ENCODE measurements at places on chromosomes 16 and 17.

GRCh38 chr16:13150181-13150885 lies 248.9 kb downstream of the SHISA9 start:
- DNase-seq, result no peak

DNA sequence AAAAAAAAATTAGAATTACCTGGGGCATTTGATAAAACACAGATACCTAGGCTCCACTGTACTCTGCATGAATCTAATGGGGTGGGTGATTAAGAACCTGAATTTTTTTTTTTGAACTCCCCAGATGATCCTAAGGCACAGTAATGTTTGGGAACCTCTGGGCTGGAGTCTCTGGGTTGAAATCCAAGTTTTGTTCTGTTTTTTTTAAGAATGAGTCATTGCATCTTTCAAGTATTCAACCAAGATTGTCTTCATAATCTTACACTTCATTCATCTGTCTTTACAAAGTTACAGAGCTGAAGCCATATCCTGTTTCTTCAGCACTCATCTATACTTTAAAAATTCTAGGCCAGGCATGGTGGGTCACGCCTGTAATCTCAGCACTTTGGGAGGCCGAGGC lies 52.6 kb downstream of the PIGL start:
- no peak for DNase-seq

DNA sequence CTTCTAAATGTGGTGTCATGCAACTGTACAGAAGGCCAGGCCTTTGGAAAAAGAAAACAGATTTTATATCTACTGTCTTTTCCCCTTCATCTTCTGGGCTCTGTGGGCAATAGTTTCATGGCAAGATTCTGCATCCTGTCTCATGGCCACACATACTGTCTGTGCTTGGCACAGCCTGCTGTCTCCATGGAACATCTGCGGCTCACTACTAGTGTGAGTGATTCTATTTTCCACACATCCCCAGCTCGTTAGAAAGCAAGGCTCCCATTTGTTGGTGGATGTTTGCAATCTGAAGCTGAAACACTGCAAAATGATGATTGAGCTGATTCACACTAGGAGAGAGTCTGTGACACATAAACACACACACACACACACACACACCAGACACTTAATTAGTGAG lies 32.4 kb downstream of the CACNG3 start:
- DNase-seq, result no peak

GRCh38 chr17:70295731-70296130 lies 126.4 kb downstream of the KCNJ2 start:
- DNase-seq, result no peak

DNA sequence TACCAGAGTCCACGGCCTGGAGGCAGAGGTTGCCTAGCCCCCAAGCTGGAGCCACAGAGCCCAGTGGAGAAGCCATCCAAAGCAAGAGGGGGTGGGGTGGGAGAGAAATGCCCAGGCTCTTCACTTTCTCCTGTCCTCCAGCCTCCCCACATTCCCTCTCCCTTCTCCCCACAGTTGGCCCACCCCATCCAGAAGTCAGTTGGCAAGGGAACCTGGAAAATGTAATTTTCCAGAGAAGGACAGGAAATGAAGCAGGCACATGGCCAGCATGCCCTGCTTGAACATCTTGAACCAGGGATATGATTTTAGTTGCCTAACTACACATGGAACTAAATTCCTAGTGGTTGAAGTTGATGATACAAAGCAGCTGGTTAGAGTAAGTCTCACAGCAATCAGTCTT lies 73.3 kb upstream of the IRX6 start:
- no peak for DNase-seq

DNA sequence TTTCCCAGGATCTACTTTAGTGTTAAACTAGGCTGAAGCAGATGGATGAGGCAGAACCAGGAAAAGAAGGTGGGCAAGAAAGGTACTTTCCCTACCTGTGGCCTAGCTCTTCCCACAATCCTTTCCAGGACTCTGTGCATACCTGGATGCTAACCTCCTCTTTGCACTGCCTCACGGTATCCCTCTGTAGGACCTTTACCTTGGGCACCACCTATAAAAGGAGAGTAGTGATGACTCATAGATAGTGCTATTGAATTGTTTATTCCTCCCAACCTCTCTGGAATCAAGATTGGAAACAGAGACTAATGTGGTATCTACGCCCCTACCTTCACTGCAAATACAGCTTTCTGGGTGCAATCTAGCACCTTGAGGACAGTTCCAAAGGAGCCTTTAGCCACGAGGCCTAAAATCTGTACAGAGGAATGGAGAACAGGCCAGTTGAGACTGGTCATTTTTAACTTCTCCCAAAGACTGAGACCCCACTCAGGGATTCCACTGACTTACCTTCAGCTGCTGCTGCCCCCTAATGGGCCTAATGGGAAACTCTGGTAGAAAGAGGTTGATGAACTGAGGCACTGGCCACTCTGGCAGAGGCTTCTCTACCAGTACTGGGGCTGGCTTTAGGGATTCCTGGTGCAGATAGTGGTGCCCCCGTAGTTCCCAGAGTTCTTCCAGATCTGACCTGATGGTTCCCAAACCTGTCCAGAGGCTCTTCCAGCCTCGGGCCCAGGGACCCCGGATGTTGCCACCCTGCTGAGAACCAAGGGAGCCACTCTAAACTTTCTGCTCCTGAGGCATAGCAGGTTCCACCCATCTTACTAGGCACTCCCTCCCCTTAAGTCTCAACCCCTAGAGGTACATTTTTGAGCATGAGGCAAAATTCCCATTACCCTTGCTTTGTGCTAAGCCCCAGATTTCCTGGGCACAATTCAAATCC lies 781 bp downstream of the RSKR start:
- DNase-seq, result peak; percentile 39

- DNase-seq, result peak; percentile 66
Measured at GRCh38 chr17:75843577-75844529, at the start of gene UNC13D. TSS of gene UNC13D (minus strand) at chr17:75844404. CDS start at chr17:75844337, 67 bp downstream.

DNA sequence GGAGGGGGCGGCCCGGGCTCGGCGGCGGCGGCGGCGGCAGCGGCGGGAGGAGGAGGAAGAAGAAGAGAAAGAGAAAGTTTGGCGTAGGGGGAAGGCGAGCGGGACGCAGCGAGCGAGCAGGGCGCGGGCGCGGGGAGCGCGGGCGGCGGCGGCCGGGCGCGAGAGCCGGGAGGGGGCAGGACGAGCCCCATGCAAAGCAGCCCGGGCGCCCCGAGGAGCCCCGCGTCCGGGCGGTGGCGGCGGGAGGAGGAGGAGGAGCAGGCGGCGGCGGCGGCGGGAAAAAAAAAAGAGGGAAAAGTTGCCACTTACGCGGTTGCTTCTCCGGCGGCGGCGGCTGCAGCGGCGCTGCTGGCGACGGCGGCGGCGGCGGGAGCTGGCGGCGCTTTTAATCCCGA lies 10.3 kb upstream of the ZFHX3 start:
- DNase-seq, result peak; percentile 45

DNA sequence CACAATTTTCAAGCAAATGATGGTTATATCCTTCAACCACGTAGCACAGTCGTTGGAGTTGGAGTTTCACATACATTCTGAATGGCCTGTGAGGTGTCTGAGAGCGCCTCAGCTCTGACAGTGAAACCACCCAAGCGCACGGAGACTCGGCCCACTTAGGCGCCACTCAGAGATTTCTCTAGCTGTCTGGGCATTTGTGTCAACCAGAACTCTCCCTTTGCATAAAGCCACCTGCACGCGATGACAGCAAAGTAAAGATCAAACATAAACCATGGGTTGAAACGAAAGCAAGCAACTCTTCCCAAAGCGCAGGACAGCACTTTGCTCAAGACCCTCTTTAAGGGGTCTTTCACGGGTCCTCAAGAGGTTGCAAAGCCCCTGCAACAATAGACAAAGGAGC lies 533 bp downstream of the SLC6A4 start:
- no peak for DNase-seq

DNA sequence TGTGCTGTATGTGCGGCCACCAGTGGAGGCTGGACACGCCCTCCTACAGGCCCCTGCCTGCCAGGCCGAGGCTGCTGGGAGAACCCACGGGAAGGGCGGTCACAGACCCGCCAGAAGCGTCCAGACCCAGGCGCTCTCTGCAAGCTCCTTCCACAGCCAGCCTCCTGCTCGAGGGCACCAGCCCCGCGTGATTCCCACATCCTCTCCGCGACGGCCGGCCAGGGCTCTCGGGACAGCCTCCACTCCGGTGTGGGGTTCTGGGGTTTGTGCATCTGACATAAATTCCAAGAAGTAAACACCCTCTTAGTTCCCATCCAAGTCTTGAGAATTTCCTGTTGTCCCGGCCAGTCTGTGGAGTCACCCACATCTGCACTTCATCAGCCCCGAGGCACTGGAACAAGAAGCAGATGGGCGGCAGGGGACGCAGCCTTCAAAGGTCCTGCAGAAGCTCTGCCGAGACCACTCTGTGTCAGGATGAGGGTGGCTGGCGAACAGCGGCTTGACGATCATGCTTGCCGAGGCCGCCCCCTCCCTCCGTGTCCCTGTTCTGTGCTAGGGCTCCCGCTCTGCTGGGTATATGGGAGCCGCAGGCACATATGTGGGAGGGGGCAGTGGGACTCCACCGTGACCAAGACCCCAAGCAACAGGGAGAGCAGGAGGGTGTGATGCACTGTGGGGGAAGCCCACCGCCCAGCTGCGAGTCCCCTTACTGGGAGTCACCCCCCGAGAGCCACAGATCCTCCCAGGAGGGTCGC lies 2.4 kb upstream of the TMEM204 start:
- no peak for DNase-seq

DNA sequence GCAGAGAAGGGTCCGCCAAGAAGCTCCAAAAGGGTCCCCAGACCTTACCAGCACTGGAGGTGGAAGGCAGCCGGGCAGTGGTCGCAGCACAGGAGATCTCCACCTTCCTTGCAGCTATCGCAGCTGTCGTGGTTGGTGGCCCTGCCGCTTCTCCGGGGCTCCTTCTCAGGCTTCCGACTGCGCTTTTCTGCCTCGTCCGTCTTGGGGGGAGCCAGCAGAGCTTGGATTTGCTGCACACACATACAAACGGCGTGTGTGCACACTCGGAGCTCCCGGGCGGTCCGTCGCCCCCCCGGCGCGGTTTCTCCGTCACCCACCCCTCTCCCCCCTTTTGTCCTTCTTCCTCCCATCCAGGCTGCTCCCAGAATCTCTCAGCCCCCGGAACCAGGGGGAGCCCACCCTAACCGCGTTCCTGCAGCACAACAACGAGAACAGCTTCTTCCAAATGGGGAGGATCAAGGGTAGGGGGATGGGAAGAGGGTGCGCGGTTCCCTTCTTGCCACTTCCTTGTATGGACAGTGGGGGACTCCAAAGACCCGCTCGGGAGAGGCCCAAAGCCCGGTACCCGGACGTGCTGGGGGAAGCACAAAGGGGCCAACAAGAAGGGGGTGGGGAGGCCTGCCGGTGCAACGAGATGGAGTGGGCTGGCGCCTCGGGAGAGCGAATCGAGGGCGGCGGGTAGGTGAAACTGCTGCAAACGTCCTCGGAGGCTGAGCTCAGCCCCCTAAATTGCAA lies 1.1 kb downstream of the PHF12 start:
- peak; percentile 67 for DNase-seq

GRCh38 chr16:67399218-67399733 lies 6.0 kb upstream of the TPPP3 start:
- DNase-seq, result peak; percentile 70

DNA sequence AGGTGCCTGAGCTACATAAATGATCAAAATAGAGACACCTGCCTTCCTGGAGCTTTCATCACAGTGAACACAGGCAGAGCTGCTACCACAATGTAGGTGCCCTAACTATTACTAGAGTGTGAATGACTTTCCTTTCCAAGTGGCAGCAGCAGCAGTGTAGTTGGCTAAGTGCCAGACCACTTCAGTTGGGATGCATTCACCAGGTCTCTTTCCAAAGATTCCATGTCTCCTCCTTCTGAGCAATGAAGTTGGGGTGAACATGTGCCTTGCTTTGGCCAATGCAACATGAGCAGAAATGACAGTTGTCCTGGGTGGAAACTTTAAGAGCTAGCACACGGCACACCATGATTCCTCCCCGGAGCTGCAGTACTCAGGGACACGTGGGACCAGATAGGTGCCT lies 23.3 kb upstream of the CACNG4 start:
- DNase-seq, result no peak

- DNase-seq, result no peak
Measured at GRCh38 chr16:15770107-15770506, 86.7 kb downstream of the MYH11 start.

DNA sequence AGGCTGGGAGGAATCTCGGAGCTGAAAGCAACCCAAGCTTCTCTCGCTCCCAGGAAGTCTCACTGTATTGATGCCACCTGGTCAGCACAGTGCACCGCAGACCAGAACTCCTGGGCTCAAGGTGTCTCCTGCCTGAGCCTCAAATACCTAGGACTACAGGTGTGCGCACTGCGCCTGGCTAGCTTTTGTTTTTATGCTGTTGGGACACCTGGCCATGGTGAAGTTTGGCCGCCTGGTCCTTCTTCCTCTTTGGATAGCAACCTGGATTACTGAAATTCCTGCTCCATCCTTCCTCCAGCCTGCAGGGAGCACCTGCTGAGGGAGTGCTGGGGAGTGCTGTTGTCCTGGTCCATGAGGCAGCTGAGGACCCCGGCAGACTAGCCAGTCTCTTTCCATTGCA lies 56.6 kb downstream of the COTL1 start:
- DNase-seq, result no peak

DNA sequence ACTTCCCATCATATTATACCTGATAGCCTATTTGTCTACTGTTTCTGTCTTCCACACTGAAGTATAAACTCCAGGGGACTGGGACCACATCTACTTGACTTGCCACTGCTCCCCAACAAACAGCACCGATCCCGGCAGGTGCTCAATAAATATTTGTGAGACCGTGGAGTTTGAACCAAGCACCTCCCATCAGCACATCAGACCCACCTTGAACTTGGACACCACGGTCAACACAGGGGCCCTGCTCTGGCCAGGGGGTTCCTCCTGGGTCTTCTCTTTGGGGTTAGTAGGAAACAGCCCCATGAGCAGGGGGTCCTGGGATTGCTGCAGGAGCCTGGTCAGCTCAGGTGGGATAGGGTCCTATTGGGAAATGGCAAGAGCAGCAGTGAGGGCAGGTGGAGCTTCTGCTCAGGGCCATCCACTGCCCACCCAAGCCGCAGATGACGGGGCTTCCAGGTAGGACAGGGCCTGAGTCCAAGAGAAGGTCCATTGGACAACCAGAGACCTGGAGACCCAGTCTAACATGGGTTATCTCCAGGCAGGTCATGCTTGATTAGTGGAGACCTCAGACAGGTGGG lies 19.9 kb downstream of the ZNHIT3 start:
- no peak for DNase-seq

DNA sequence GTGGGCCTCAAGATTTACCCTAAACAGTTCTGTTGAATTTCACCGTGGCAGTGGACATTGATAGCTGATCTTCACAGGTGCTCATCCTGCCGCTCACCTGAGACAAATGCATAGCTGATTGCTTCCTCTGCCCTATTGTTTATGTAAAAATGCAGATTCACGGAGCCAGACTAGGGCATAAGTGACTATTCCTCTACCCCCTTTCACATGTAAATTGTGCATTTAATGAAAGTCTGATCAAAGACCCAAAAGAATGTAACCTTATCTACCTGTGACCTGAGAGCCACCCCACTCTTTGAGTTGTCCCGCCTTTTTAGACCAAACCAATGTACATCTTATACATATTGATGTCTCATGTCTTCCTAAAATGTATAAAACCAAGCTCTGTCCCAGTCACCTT lies 312.4 kb upstream of the CDH5 start:
- DNase-seq, result no peak

GRCh38 chr16:4106516-4106915 lies 9.7 kb downstream of the ADCY9 start:
- no peak for DNase-seq

All from activated naive CD8-positive, alpha-beta T cell treated with anti-CD3 and anti-CD28 coated beads, Interleukin-2, amount 50 U/mL, for 24 hours (primary cell).